ENCODE measurements at places on chromosomes 7 and 10. TPM values are rescaled to one million over a fixed set of nuclear protein-coding genes. Genes with fewer than 3 reads are reported as not detected.

Gene ZNF248
- 3.4 TPM for polyA plus RNA-seq

Gene NKX2-3
- polyA plus RNA-seq = not detected

DNA sequence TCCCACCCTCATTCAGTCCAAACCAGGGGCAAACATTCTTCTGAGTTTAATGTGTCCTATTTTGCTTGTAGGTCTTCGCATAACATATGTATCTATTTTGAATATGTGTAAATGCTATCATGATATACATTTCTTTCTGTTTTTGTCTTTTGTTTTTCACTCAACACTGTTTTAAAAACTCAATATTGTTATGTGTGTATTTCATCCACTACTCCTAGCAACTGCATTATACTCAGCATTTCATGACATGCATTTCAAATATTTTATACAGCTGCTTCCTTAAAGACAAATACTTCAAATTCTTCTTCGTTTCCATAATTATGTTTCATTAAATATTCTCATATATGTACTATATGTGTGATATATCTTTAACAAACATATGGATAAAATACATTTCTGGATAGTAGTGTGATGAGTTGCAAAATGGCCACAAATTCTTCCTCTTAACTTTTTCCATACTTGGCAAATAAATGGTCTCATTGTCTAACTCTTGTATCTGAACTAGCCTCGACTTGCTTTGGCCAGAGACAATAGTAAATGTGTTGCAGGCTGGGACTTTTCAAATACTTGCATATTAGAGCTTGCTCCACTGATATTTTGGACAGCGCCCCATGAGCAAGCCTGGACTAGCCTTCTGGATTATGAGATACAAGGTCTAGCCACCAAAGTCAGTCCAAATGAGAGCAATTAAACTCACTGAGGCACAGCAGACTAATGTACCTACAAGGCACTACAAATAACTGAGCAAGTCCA is 539.7 kb upstream of the KCND2 start:
- DNase-seq = no peak

DNA sequence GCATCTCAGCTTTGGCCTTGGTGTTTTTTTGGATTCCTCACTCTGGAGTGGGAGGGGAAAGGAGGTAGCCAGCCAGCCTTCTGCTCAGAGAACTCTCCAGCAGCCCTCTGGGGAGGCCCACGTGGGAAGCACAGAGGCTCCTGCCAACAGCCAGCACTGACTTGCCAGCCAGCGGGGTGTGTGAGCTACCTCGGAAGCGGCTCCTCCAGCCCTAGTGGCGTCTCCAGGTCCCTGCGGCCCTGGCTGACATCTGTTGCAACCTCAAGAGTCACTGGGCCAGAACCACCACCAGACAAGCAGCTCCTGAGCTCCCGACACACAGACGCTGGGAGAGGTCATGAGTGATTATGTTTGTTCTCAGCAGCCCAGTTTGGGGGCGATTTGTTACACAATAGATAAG is 180.2 kb upstream of the FZD8 start:
- DNase-seq = no peak
